ENCODE measurements at places on chromosomes 7 and 10.

DNA sequence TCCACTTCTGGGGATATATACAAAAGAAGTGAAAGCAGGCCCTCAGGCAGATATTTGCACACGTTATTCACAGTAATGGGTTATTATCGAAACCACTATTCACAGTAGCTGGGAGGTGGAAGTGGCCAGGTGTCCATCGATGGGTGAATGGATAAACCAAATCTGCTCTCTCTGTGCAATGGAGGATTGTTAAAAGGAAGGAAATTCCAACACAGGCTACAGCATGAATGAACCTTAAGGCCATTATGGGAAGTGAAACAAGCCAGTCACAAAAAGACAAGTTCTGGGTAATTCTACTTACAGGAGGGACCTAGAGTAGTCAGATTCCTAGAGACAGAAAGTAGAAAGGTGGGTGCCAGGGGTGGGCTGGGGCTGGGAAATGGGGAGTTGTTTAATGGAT lies 48.5 kb upstream of the BHLHA15 start:
- DNase-seq: no peak

- DNase-seq: no peak
These were observed 2.8 kb downstream of the HTRA1 start for GRCh38 chr10:122464250-122464510.

- DNase-seq: no peak
These were observed 40.3 kb downstream of the AGAP3 start for GRCh38 chr7:151126491-151127137.

GRCh38 chr7:127892488-127893314 lies 138.5 kb downstream of the LRRC4 start:
- no peak for DNase-seq

- no peak for DNase-seq
These were observed 37.9 kb upstream of the ABCB5 start for GRCh38 chr7:20577441-20578071.
